ENCODE measurements at places on chromosomes 2 and 18.

DNA sequence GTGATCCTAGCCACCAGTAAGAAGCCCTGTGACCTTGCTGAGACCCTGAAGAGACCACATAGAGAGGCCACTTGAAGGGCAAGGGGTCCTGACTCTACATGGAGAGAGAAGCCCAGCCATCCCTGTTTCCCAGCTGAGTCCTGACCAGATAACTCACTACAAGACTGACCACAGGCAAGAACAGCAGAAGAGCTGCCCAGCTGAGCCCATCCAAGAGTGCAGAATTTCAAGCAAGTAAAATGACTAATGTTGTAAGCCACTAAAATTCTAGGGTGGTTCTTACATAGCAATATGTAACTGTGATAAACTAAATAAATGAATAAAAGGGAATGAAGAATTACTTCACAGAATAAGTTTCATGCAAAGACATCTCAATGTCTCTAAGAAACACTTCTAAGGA, 58.4 kb upstream of the WIPF1 start:
- no peak for DNase-seq

GRCh38 chr18:8603663-8604520, 5.3 kb upstream of the RAB12 start:
- no peak for DNase-seq

DNA sequence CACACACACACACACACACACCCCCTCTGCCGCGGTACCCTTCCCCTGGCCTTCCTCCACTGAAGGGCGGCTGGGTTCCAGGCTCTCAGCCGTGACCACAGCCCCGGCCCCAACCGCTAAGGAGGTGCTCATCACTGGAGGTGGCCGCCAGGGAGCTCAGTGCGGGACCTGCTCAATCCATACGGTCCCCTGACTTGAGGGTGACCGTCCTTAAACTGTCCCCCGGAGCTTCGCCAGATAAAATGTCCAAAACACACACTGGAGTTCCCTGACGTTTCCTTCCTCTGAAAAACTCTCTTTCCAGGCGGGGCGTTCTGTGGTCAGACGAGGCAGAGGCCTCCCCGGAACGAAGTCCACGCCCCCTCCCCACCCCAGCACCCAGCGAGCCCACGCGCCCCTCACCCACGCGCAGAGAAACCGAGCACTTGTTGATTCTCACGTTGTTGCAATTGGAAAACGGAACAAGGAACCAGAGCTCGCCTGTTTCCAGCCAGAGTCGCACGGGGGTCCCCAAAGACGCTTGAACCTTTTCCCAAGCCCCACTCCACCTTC, 1.4 kb downstream of the MBP start:
- no peak for DNase-seq

DNA sequence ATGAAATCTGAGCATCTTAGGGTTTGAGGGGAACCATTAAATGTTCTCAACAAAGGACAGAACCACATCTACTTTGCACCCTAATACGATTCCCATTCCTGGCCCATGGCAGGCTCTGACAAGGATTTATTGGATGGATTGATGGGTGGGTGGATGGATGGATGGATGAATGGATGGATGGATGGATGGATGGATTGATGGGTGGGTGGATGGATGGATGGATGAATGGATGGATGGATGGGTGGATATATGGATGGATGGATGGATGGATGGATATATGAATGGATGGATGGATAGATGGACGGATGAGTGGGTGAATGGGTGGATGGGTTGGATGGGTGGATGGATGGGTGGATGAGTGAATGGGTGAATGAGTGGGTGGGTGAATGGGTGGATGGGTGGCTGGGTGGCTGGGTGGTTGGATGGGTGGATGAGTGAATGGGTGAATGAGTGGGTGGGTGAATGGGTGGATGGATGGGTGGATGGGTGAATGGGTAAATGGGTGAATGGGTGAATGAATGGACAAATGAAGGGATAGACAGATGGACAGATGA, 29.6 kb upstream of the MLPH start:
- DNase-seq, result no peak

DNA sequence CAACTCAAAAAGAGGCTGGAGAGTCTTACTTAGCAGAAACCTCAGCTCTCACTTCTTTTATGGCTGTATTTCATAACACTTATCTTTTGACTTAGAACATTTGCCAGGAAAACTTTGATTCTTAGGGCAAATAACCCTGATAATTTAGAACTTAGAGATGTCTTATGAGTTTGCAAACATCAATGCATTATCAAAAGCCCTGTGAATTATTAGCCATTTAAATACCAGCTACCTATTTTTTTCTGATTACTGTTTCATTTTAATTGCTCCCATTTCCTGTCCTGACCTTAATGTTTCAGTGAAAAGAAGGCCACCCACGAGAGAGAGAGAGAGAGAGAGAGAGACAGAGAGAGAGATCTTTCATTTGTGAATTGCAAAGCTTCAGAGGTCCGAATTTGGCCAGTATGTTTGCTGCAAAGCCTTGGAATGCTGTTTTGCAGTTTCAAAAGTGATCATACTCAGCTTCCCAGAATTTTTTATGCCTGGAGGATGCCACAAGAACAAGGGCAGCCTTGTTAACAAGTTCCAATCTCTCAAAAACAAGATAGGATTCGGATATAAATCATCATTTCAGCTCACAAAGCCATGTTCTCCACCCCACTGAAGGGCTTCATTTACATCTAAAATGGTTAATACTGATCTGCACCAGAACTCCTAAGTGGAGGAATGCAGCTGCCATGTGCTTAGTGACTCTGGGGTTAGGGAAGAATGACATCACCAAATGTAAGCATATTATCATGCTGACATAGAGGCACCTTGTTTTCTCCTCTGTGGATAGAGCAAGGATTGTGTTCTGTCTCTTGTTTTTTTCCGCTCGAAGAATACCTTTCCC, 478.2 kb downstream of the ARHGAP15 start:
- no peak for DNase-seq

- no peak for DNase-seq
Observed at GRCh38 chr2:157848213-157848612, 27.9 kb downstream of the ACVR1 start.

DNA sequence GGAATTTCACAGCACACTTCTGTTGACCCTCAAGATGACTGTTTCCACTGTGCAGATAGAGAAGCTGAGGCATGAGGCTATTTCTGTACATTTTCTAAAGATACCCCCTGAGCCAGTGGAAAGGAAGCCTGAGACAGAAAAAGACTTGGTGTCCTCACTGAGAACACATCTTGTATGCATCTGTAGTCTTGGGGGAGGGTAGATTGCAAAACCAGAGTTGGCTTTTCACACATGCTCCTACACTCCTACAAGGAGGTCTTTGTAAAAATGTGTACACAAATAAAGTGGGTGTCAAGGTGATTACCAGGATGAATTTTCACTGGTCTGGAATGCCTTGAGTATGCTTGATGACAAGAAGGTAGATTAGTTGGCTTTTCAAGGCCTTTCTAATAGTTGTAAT, 98.0 kb downstream of the KCTD18 start:
- DNase-seq, result no peak

- no peak for DNase-seq
Observed at GRCh38 chr18:2883076-2883735, 36.4 kb downstream of the EMILIN2 start.

- DNase-seq, result no peak
Observed at GRCh38 chr2:232777276-232777675, 911 bp upstream of the KCNJ13 start.

- DNase-seq, result no peak
Observed at GRCh38 chr18:23460285-23461273, 7.5 kb downstream of the RIOK3 start.

DNA sequence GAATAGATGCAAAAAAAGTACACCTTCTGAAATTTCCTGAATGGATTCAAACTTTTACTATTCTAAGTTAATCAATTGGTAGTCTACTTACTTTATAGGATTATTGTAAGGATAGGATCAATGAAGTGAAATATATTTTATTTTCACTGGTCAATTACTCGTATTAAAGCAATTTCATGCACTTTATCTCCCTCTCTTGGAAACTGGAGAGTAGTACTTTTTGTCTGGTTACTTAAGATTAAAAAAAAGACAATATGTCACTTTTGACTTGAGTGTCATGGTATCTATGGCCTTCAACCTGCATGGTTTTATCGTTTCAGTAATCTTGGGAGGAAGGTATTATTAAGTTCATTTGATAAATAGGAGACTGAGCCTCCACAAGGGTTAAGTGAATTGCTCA, 1.0 kb upstream of the KYNU start:
- no peak for DNase-seq

DNA sequence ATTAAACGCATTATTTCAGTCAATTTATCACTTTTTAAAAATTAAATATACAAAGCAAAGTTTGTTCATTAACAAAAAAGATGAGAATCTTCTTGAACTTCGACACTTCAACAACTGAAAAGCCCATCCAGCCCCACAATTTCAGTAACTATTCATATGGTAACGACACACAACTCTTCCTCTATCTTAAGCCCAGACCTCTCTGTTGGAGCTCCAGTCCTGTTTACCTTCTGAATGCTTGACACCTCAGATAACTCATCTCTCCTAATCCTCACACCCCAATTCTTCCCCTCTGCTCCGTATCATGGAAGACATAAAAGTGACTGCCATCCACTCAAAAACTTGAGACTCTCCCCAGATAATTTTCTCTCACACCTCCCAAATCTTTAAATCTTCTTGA, 12.6 kb downstream of the USP37 start:
- no peak for DNase-seq

DNA sequence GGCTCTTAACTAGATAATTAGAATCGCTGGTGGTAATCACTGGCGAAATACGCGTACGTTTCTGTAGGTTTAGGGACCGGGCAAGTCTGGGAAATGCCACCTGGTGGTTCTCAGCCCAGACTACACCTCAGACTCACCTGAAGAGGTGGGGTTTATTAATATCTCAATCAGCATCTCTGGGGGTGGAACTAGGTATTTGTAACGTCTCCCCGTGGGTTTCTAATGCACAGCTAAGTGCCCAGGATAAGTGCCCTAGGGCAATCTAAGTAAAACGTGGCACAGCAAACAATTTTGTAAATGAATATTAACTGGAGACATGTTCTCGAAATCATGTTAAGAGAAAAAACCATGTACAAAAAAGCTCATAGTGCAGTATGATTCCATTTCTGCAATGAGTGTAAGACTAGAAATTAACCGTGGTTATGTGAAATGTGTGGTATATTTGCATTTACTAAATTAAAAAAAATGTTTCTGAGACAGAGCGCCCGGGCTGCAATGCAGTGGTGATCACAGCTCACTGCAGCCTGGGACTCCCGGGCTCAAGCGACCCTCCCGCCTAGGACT, 760 bp upstream of the CNOT11 start:
- DNase-seq, result no peak

- DNase-seq, result no peak
Observed at GRCh38 chr2:1310866-1311265, 102.4 kb upstream of the TPO start.

- no peak for DNase-seq
Observed at GRCh38 chr2:61775956-61776570, 77.8 kb downstream of the FAM161A start.

DNA sequence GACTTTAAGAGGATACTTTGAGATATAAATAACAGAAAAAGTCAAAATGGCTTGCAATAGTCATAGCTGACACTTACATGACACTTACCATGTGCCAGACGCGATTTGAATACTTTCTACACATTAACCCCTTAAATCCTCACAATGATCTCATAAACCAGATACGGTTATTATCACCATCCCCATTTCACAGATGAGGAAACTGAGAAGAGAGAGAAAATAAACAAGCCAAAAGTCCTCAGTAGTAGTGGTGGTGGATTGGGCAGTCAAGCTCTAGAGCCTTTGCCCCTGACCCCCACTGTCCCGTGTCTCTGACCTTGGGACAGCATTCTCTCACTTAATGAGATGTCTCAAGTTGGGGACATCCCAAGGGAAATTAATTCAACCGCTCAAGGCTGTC, 105.2 kb upstream of the TAF1B start:
- DNase-seq, result no peak

DNA sequence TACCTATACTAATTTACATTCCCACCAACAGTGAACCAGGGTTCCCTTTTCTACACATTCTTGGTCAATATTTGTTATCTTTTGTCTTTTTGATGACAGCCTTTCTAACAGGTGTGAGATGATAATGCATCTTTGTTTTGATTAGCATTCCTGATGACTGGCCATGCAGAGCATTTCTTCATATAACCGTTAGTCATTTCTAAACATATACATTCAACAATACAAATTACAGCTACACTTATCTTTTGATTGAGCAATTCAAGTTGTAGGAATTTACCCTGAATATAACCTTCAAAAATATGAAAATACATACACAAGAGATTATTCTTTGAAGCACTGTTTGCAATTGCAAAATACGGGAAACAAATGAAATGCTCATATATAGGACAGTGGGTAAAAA, 94.9 kb downstream of the TMEM131 start:
- DNase-seq, result no peak

DNA sequence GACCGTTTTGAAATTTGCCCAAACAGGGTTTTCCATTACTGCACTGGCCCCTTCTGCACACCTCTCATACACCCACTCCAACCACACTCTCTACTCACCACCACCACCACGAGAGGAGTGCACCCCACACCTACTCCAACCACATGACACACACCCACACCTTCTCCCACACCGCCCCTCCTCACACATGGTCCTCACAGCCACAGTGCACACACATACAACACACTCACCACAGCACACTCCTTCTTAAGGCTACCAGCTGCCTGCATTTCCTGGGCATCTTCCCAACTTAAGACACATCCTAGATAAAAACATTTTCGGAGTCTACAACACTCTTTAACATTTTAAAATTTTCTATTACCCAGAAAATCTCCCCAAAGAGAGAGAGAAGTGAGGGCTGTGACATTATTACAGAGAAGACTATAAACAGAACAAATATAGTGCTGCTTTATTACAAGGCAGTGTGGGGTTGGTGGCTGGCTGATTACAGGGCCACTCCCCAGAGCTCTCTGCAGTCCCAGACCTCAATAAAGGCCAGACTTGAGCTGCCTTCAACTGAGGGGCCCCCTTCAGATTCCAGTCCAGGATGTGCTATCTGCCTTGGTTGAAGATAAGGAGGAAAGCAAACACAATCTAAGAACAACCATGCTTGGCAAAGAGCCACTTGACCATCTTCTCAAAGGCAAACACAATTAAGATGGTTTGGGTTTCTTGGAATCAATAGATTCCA, 36.1 kb downstream of the NHEJ1 start:
- no peak for DNase-seq

Data from AG09309 (cell line).